ENCODE measurements at places on chromosomes 1 and 21. TPM values are rescaled to one million over a fixed set of nuclear protein-coding genes. Genes with fewer than 3 reads are reported as not detected.

HUNK gene
- total RNA-seq, result 1.3 TPM

RPS27 gene
- total RNA-seq, result 1,614 TPM

F3 gene
- 93.7 TPM for total RNA-seq

BRDT gene
- not detected for total RNA-seq

YBEY gene
- total RNA-seq, result 21.2 TPM

ZMYND12 gene
- 3.2 TPM for total RNA-seq

SPRR1A gene
- not detected for total RNA-seq

TSNAX gene
- 39.4 TPM for total RNA-seq

DNA sequence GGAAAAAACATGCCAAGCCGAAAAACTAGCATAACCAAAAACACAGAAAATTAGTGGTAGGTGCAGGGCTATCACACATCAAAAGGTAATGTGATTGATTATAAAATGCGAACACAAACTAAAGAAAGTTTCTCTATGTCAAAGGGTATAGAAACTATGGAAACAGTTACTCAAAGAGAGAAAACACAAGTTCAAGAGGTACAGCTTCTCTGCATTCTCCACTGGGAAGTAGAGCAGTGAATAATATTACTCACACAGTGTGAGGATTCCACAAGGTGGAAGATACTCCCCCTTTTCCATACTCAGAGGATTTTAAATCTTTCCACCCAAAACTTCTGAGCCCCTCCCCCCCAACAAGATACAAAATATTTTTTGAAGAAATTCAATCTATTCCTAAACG is 18.6 kb downstream of the AKT3 start:
- DNase-seq, result no peak
- H3K36me3 ChIP-seq, result peaks cover 19% of the 10 kb centered on the region
- H3K4me3 ChIP-seq, result no peak overlapping the region
- H3K27ac ChIP-seq, result no peak overlapping the region
- H3K4me1 ChIP-seq, result peaks cover 7% of the 10 kb centered on the region
- H3K27me3 ChIP-seq, result no peaks in the 10 kb centered on the region

DNA sequence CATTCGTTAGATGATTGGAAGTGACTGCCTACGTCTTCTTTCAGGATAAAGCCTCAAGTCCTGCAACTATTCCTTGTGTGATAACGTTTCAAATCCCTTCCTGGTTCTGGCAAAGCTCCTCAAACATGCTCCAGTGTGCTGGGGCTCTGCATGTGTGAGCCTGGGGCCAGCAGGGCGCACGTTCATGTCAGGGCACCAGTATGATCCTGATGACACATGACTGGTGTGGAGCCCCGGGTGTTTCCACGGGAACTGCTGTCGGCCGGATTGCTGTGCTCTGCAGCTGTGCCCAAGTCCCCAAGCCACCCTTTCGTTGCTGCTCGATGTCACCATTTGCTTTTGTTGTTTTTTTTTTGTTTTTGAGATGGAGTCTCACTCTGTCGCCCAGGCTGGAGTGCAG is 21.3 kb downstream of the KRTAP10-1 start:
- H3K4me3 ChIP-seq, result no peak overlapping the region
- H3K4me1 ChIP-seq, result no peaks in the 10 kb centered on the region
- peaks cover 7% of the 10 kb centered on the region for H3K27me3 ChIP-seq
- DNase-seq, result no peak
- H3K36me3 ChIP-seq, result no peaks in the 10 kb centered on the region

DNA sequence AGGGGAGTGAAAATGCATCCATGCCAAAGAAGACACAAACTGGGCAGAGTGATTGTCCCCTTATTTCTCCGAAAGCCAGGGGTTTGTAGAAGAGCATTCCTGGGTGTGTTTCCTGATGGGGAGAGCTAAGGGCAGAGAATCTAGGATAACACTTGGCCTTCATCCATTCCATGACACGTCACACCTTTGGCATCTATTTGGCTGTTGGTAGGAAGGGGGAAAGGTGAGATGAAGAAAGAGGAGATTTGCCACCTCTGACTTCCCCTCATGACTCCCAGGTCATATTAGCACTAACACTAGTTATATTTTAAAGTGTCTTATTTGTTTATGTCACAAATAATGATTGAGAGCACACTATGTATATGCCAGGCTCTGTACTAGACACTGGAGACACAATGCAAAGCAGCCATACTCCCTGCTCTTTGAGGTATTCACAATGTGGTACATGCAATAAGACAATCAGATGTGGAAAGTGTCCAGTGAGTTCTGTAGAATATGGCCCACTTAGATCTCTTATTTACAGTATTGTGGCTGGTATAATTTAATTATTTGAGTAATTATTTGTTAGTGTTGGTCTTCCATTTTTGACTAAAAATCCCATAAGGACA is 54.5 kb upstream of the GADD45A start:
- H3K4me1 ChIP-seq, result peaks cover 15% of the 10 kb centered on the region
- no peaks in the 10 kb centered on the region for H3K36me3 ChIP-seq
- no peak overlapping the region for H3K27ac ChIP-seq
- DNase-seq, result no peak
- no peak overlapping the region for H3K4me3 ChIP-seq
- no peaks in the 10 kb centered on the region for H3K27me3 ChIP-seq

DNA sequence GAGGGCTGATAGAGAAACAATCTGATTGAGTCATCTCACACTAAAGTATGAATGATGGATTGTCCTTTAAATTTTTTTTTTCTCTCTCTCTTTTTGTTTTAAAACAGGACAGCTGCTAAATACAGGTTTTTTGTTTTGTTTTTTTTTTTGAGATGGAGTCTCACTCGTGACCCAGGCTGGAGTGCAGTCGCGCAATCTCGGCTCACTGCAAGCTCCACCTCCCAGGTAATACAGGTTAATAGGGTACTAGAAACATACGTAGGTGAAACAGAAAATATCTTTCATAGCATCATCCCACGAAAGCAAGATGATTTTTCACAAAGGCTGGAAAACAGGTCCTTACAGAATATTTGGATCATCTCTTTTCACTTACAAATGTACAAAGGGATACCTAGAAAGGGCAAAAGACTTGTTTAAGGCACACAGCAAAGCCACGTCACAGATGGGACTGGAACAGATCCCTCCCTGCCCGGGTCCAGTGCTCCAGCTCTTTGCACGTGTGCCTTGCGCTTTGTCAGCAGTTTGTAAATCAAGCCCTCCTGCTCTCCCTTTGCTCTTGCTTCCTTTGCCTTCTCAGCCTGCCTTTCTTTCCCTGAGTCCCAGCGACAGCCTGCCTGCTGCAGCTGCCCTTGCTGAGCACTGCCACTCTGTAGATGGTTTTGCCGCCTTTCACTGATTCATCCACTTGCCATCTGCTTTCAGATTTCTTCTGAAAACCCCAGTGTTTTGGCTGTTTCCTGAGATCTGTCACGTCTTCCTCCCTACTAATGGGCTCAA is 171.3 kb upstream of the BEND5 start:
- H3K27ac ChIP-seq, result no peak overlapping the region
- peaks cover 16% of the 10 kb centered on the region for H3K4me1 ChIP-seq
- H3K36me3 ChIP-seq, result no peaks in the 10 kb centered on the region
- H3K27me3 ChIP-seq, result no peaks in the 10 kb centered on the region

DNA sequence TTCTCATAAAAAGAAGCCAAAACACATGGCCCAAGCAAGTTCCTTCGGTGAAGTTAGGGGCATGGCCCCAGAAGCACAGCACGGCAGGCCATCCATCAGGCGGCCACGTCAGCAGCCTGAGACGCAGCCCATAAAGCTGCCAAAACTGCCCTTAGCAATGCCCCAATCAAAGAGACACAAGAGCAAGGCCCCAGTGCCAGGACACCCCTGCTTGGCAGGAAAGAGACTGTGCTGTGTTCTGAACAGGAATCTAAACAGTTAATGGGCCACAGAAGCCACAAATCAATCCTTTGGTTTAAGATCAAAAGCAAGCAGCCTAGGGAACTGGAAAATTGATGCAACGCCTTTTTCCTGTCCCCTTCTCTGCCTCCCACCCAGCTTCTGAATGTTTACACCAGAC is 497.0 kb upstream of the USP24 start:
- no peak for DNase-seq
- no peaks in the 10 kb centered on the region for H3K36me3 ChIP-seq
- no peaks in the 10 kb centered on the region for H3K27me3 ChIP-seq
- H3K4me1 ChIP-seq, result peaks cover 24% of the 10 kb centered on the region
- H3K4me3 ChIP-seq, result no peak overlapping the region

DNA sequence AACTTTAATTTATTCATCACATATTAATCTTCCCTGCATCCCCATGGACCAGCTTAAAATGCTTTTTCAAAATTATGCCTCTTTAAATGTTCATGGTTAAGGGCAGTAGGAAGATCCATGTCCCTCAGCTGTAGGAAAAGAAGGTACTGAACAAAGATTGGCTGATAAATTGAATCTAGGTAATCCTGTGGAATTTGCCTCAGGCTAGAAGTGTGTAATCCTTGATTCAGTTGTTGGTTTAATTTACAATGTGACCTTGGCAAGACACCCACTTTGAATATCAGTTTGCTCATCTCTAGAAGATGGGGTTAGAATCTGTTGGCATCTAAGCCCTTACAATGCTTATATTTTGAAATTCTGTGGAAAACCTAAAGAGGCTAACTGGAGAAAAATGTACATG is 6.1 kb downstream of the TTC4 start:
- H3K36me3 ChIP-seq, result peaks cover 68% of the 10 kb centered on the region
- DNase-seq, result peak; percentile 16
- peaks cover 2% of the 10 kb centered on the region for H3K4me1 ChIP-seq
- H3K27ac ChIP-seq, result no peak overlapping the region

GRCh38 chr1:85611425-85611824 is 30.9 kb downstream of the CCN1 start:
- peak overlapping the region; percentile 98 for H3K27ac ChIP-seq
- peak; percentile 94 for DNase-seq
- peaks cover 69% of the 10 kb centered on the region for H3K4me1 ChIP-seq
- H3K27me3 ChIP-seq, result no peaks in the 10 kb centered on the region
- H3K36me3 ChIP-seq, result no peaks in the 10 kb centered on the region

- peaks cover 22% of the 10 kb centered on the region for H3K4me1 ChIP-seq
- no peaks in the 10 kb centered on the region for H3K27me3 ChIP-seq
- peak overlapping the region; percentile 92 for H3K4me3 ChIP-seq
- peak; percentile 49 for DNase-seq
- peak overlapping the region; percentile 89 for H3K27ac ChIP-seq
- peaks cover 11% of the 10 kb centered on the region for H3K36me3 ChIP-seq
These were observed 406 bp downstream of the PUSL1 start for GRCh38 chr1:1308756-1309250.

GRCh38 chr1:6211731-6212130 is 5.8 kb downstream of the RNF207 start:
- H3K36me3 ChIP-seq, result no peaks in the 10 kb centered on the region
- no peak overlapping the region for H3K4me3 ChIP-seq
- no peak overlapping the region for H3K27ac ChIP-seq

DNA sequence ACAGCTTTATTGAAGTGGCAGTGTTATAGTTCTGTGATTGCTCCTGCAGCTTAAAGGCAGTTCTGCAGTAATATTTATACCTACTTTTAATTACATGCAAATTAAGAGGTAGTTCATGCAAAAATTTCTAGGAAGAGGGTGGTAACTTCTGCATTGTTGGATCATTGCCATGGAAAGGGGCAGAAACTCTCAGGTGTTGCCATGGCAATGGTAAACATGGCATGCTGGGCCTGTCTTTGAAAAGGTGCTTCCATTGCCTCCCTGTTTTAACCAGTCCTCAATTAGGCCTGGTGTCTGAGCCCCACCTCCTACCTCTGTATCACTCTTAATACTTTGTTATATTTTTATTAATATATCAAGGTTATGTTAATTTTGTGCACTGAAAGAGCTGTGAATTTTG is 104.7 kb downstream of the DISC1 start:
- H3K27me3 ChIP-seq, result no peaks in the 10 kb centered on the region
- no peaks in the 10 kb centered on the region for H3K36me3 ChIP-seq
- H3K4me3 ChIP-seq, result no peak overlapping the region
- DNase-seq, result no peak
- no peak overlapping the region for H3K27ac ChIP-seq

DNA sequence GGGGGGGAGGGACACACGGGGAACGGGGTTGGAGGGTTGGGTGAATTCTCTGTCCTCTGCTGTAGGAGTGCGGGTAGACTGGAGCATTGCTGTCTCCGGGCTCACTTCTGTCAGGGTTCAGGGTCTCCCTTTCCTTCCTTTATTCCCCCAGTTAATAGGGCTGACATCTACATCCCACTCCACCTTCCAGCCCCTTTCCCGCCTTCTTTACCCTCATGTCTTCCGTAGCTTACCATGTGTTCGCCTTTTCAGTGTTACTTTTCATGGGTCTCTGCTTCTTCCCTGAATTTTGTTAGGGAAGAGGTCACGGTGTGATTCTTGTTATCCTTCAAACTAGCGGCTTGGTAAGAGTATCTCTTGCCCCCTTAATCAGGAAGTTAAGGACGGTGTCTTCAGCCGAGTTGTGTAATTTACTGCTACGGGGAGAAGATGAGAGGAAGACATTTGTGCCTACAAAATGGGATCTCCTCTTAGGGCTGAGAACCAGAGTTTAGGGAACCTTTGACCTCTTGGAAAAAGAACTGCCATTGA is 917 bp downstream of the RAP1A start:
- no peaks in the 10 kb centered on the region for H3K27me3 ChIP-seq
- peaks cover 23% of the 10 kb centered on the region for H3K4me1 ChIP-seq
- peak overlapping the region; percentile 64 for H3K27ac ChIP-seq

GRCh38 chr1:109425391-109426280 is 612 bp downstream of the PSMA5 start:
- H3K27ac ChIP-seq, result peak overlapping the region; percentile 80
- peaks cover 25% of the 10 kb centered on the region for H3K4me1 ChIP-seq
- H3K27me3 ChIP-seq, result no peaks in the 10 kb centered on the region
- H3K36me3 ChIP-seq, result peaks cover 10% of the 10 kb centered on the region

- DNase-seq, result no peak
- no peak overlapping the region for H3K27ac ChIP-seq
- no peaks in the 10 kb centered on the region for H3K27me3 ChIP-seq
- no peaks in the 10 kb centered on the region for H3K4me1 ChIP-seq
These were observed 437.0 kb downstream of the SIPA1L2 start for GRCh38 chr1:232192781-232193450.

GRCh38 chr1:200659269-200659668 is 10.4 kb downstream of the DDX59 start:
- peaks cover 15% of the 10 kb centered on the region for H3K4me1 ChIP-seq
- H3K36me3 ChIP-seq, result peaks cover 22% of the 10 kb centered on the region
- no peak overlapping the region for H3K4me3 ChIP-seq
- H3K27ac ChIP-seq, result no peak overlapping the region

- peak overlapping the region; percentile 40 for H3K4me3 ChIP-seq
- H3K27ac ChIP-seq, result peak overlapping the region; percentile 88
- peaks cover 33% of the 10 kb centered on the region for H3K4me1 ChIP-seq
- DNase-seq, result peak; percentile 85
- no peaks in the 10 kb centered on the region for H3K27me3 ChIP-seq
These were observed 21.8 kb upstream of the ERRFI1 start for GRCh38 chr1:8047686-8048445.

All from GM23248 (cell line).